ENCODE measurements at places on chromosomes 2 and 18.
A peak's percentile ranks its signal among the peaks of the same experiment; 100 is the strongest.

DNA sequence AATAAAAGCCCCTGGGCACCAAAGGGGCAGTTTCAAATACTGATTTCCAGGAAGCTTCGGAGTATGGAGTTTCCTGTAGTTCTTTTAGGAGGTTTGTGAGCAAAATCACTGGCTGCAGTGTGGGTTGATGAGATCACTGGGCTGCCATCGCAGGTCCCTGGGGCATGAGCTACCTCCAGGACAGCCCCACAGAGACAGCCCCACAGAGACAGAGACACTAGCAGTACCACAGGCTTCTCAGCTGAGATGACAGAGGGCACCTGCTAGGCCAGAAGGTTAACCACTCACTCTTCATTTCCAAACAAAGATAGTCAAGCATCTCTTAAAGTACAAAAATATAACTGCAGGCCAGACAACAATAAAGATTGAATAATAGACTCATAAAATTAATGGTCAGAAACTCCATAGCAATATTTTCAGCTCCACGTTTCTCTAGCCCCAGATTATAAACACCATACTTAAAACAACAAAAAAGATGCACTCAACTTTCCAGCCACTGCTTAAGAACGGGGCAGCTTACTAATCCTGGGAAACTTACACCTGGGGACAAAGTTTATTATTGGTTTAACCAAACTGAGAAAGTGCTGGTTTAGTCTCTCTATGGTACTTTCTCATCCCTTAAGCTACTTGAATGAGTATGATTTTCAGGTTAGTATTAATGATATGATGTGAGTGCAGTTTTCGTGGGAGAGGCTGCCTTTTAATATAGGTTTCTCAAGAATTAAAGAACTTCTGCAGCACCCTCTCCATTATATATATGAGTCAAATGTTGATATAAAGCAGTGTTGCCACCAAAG lies 11.6 kb downstream of the AFF3 start:
- no peak for DNase-seq

DNA sequence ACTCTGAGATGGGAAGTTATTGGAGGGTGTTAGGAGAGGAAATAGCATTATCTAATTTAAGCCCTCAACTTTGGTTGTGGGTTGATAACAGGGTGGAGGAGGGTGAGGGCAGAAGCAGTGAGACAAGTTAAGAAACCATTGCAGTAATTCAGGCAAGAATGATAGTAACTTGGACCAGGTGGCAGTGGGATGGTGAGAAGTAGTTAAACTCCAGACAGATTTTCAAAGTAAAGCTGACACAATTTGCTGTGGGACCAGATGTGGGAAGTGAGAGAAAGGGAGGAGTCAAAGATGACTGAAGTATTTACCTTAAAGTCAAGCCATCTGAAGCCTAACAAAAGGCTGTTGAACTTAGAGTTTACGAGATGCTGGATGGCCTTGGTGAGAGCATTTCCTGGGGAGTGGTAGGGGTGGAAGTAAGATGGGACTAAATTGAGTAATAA lies 163.2 kb upstream of the KLF7 start:
- DNase-seq, result no peak

GRCh38 chr18:79484661-79485621 lies 89.2 kb downstream of the NFATC1 start:
- peak; percentile 50 for DNase-seq

- DNase-seq, result no peak
These were observed 132.6 kb downstream of the NYAP2 start for GRCh38 chr2:225532096-225532495.

GRCh38 chr2:32835148-32835547 lies 111.6 kb upstream of the LTBP1 start:
- DNase-seq, result no peak

GRCh38 chr18:21298351-21298750 lies 56.3 kb downstream of the GREB1L start:
- no peak for DNase-seq

GRCh38 chr18:13159579-13159978 lies 59.0 kb upstream of the LDLRAD4 start:
- DNase-seq, result peak; percentile 56

- no peak for DNase-seq
These were observed 103.4 kb upstream of the CAPN13 start for GRCh38 chr2:30910686-30911085.

GRCh38 chr2:168718622-168719021 lies 83.8 kb upstream of the NOSTRIN start:
- no peak for DNase-seq

DNA sequence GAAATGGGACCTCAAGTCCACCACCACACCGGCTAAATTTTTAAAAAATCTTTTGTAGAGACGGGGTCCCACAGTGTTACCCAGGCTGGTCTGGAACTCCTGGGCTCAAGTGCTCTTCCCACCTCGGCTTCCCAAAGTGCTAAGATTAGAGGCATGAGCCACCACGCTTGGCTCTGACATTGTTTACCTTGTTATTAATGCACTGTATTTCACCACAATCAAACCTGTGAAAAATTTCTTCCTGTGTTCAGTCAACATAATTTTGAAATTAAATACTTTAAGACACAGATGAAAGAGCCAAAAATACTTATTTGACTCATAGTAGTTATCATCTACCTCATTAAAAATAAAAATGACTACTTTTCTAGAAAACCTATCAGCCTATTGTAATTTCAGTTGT lies 16.0 kb upstream of the FAM124B start:
- no peak for DNase-seq

DNA sequence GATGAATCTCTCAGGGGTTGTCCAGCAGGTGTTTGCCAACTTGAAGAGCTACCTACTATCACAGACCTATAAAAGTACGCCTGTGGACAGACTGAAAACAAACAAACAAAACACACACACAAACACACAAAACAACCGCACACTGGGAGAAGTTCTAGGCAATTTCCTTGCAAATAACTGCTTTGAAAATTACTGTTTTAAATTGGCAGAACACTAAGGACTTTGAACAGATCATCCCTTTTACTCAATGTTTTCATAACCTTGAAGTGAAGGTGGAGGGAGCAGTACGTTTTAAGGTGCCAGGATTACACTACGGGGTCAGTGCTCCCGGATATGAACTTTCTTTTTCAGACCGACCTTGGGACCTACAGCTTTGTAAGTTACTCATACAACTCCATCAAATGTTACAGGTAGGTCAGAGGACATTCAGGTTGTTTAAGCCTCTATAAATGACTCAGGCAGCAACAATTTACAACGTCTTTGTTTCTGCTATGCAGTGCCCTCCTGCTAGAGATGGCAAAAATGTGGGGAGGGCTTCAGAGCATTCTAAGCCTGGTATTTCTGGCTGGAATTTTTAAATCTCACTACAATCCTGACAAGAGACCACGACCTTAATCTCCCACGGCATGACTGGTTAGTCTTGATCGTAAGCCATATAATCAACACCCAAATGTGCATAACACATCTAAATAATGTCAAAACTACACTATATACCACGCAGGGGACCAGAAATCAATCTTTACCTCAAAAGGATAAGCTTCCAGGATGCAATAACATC lies 1.4 kb upstream of the SLC20A1 start:
- no peak for DNase-seq

DNA sequence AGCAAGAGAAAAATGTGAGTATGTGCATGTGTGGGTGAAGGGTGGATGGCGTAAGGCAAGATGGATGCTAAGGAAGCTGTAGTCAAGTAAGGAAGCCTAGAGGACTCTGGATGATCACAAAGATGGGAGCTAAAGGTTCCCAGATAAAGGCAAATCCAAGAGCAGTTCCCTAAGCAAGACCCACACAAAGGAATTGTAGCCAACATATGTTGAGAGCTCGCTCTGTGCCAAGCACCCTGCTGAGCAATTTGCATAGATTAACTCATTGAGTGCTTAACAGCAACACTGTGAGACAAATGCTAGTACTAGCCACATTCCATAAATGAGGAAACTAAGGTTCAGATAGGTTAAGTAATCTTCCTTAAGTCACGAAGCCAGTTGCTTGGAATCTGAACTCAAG lies 132.6 kb downstream of the C1D start:
- no peak for DNase-seq

GRCh38 chr2:72901426-72901825 lies 14.2 kb downstream of the SPR start:
- DNase-seq, result no peak

DNA sequence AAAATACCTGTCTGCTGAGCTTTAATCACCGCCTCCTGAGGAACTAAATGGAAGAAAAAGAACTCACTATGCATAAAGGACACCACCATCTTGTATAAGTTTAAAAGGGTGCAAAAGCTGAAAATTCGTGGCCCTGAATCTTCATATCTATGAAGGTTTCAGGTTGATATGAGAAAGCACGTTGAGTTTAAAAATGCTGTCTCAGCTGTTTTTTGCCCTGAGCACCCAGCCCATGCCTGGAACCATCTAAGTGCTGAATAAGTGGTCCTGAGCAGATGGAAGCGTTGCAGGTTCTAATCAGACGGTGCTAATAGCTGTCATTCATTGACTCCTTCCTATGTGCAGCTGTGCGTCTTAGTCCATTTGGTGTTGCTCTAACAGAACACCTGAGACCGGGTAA lies 467.4 kb downstream of the EIPR1 start:
- DNase-seq, result no peak

DNA sequence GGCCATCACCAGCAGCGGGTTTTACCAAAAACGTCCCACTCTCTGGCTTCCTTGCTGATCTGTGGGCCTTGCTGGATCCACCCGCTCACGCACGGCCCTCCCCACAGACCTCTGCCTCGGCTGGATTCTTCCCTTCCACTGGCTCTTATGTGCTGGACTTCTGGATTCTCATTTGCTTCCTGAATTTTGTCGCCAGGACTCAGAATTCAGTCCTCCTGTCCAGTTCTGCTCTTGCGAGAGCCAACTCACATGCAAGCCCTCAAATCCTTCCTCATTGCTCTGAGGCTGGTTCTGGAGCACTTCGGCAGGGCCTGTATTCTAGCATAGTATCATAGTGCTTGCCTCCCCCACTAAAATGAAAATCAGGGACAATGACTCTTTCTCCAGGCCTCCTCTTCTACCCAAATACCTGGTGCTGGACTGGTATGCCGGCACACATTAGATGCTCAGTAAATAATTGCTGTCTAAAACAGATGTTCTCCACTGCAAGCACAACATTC lies 115.5 kb downstream of the ATL2 start:
- no peak for DNase-seq

DNA sequence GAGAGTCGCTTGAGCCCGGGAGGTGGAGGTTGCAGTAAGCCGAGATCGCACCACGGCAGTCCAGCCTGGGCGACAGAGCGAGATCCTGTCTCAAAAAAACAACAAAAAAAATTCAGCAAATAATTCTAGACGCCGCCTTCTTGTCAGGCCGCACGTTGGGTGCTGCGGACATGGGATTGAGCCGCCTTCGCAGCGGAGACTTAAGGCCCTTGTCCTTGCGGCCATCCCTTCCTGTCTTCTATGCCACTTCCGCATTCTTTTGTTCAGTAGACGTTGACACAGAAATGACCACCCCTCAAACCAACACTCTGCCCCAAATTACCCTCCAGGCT lies 15.8 kb downstream of the PTPN18 start:
- no peak for DNase-seq

DNA sequence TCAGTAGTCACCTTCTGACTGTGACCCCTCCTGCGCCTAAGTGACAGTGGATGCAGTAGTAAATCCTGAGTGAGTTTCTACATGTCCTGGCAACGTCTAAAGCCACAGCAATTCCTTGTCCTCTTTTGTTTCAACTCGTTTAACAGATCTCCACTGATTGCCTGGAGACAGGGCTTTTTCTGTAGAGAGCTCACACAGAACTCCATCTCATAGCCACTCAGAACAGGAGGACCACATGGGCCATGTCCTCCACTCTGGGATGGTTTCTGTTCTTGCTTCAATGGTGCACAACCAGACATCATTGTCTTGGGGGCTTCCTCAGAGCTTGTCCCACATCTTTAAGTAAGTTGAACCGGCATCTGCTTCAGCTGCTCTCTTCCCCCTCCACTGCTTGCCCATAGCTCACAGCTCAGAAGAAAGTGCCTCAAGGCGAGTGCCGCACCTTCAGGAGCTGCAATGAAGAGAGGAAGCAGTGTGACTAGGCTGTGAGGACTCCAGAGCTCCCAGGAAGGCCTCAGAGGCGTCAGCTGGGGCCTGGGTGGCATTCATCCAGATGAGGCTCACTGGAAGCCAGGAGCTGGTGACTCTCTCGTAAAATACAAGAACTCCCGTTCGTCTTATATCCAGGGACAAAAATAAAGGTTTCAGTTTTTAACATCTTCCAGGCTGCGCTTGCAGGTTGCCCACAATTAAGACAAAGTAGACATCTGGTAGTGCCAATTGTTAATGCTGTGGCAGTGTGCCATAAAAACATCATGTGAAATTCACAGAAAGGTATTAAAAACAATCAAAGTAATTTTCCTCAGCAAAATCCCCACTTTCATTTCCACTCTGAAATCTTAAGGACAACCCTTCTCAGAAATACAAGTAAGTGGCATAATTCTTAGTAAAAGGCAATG lies 37.3 kb downstream of the ST3GAL5 start:
- DNase-seq, result no peak

- no peak for DNase-seq
These were observed 11.6 kb upstream of the ACKR3 start for GRCh38 chr2:236558036-236558435.

- DNase-seq, result no peak
These were observed 95.6 kb upstream of the CTDP1 start for GRCh38 chr18:79583984-79584401.

- no peak for DNase-seq
These were observed 804.3 kb downstream of the KCNJ3 start for GRCh38 chr2:155502766-155503165.

DNA sequence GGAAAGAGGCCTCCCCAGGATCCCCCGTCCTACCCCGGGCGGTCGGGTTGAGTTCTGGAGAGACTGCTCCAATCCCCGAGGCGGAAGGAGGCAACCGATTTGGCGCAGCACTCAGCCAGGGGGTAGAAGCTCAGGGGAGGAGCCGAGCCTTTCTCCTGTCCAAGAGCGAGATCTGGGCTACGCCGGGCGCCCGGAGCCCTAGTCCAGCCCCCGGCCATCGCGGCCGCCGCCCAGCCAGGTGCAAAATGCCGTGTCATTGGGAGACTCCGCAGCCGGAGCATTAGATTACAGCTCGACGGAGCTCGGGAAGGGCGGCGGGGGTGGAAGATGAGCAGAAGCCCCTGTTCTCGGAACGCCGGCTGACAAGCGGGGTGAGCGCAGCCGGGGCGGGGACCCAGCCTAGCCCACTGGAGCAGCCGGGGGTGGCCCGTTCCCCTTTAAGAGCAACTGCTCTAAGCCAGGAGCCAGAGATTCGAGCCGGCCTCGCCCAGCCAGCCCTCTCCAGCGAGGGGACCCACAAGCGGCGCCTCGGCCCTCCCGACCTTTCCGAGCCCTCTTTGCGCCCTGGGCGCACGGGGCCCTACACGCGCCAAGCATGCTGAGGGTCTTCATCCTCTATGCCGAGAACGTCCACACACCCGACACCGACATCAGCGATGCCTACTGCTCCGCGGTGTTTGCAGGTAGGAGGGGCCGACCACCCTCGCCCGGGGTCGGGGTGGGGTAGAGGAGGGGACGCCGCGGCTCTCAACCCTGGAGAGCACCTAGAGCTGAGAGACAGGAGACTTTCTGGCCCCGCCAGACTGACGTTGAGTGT lies at the start of gene DYSF:
DYSF (plus strand) TSS at position 158 of the 817 bp plus-strand sequence.
- no peak for DNase-seq

- peak; percentile 98 for DNase-seq
These were observed 317.6 kb downstream of the TNS1 start for GRCh38 chr2:217685255-217685605.

- no peak for DNase-seq
These were observed 85.4 kb downstream of the FMNL2 start for GRCh38 chr2:152420363-152420762.
